ENCODE measurements at places on chromosomes 5 and 9. TPM values are rescaled to one million over a fixed set of nuclear protein-coding genes. Genes with fewer than 3 reads are reported as not detected.

DNA sequence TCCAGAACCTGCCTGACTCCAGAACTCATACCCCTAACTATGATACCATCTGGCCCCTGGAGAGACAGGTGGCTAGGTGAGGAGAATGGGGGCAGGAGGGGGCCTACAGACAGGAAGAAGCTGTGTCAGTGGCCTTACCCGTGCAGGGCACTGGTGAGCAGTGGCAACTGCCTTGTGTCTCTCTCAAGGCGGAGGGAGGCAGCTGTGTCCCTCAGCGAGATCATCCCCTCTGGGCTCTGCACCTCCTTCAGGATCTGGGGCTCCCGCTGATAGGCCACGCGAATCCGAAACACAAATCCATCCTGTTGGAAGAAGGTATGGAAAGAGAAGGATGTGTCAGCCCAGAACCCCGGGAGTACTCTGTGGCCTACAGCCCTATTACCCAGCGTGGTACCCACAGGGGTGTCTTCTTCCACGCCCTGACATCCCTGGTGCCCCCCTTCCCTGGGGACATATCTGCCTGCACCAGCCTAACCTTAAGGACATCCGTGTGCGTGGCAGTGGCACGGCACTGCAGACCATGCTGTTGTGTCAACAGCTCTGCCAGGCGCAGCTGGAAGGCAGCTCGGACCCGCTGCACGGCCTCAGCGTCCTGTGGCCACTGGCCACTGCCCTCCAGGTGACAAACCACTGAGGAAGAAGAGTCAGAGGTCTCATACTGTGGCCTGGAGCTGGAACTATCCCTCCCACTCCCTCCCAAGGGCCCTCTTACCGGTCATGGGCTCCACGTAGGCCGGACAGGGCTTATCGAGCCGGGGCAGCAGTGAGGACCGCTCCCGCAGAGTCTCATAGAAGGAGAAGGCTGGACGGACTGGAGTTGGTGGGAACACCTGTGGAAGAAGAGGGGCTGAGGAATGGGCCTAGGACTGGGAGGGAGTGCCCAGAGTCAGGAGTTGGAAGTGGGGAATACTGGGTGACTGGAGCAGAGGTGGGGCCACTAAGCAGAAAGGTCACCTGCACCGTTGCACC lies 7.8 kb downstream of the NOL6 start:
- no peak overlapping the region for H3K4me3 ChIP-seq
- H3K27ac ChIP-seq: no peak overlapping the region
- H3K36me3 ChIP-seq: peaks cover 49% of the 10 kb centered on the region
- no peaks in the 10 kb centered on the region for H3K27me3 ChIP-seq
- no peaks in the 10 kb centered on the region for H3K4me1 ChIP-seq

DNA sequence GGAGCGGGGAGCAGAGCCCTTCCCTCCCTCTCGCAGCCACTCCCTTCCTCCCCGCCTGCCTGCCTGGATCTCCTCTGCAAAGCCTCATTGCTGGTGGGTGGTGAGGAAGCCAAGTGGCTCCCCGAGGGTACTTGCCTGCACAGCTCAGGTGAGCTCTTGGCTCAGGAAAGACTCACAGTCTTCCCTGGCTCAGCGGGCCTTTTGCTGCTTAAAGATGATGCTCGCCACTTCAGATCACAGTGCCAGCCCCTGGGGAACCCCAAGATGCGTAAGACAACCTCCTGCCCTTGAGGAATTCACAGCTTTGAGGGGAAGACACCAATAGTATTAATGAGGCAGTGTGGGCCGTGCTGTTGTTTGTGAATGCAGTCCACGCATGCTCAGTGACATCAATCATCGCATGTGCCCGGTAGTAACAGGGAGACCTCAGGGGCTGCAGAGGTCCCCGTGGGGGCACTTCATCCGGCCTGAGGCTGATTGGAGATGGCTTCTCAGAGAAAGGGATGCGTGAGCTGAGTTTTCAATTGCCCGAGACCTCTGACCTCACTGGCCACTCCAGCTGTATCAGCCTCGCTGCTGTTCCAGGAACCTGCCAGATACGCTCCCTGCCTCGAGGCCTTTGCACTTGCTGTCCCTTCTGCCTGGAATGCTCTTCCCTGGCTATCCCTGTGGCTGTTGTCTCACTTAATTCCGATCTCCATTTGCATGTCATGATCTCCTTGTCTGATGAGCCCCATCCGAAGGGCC lies 36.8 kb downstream of the ERGIC1 start:
- H3K36me3 ChIP-seq: no peaks in the 10 kb centered on the region
- DNase-seq: no peak
- no peak overlapping the region for H3K27ac ChIP-seq
- no peak overlapping the region for H3K4me3 ChIP-seq
- H3K4me1 ChIP-seq: peaks cover 9% of the 10 kb centered on the region
- H3K27me3 ChIP-seq: no peaks in the 10 kb centered on the region

DNA sequence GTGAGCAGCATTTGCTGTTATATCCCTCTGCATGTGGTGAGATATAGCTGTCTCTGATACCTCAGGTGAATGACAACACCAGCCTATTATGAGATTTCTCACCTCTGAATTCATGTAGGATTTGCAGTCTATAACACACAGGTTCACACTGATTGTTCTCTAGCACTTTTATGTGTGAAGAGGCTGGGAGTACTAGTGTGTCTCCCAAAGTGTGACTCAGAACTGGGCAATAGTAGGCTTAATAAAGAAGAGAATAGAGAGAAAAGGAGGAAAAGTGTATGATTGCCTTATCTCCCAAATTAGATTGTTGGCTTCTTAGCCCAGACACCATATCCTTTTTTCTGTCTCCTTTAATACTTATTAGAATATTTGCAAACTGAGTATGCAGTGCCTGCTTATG lies 232.0 kb downstream of the PJA2 start:
- no peak overlapping the region for H3K27ac ChIP-seq
- no peak overlapping the region for H3K4me3 ChIP-seq
- no peaks in the 10 kb centered on the region for H3K27me3 ChIP-seq
- DNase-seq: no peak
- no peaks in the 10 kb centered on the region for H3K36me3 ChIP-seq

DNA sequence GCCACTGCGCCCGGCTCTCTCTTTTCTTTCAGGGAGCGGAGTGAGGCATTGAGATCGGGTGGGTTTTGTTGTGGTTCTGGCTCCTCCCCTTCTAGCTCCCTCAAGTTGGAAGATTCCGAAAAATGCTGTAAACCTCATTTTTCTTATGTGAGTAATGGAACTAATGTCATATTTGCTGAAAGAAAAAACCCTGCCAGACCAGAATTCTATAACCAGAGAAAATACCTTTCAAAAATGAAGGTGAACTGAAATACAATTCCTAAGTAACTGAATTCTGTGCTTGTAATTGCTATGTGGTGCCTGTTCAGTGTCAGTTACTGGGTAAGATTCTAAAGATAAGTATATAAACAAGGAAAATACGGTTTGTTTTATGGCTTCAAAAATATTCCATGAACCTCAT lies 30.9 kb upstream of the CDK20 start:
- DNase-seq: no peak
- H3K27me3 ChIP-seq: peaks cover 15% of the 10 kb centered on the region
- no peak overlapping the region for H3K4me3 ChIP-seq
- peaks cover 10% of the 10 kb centered on the region for H3K4me1 ChIP-seq
- H3K27ac ChIP-seq: no peak overlapping the region

DNA sequence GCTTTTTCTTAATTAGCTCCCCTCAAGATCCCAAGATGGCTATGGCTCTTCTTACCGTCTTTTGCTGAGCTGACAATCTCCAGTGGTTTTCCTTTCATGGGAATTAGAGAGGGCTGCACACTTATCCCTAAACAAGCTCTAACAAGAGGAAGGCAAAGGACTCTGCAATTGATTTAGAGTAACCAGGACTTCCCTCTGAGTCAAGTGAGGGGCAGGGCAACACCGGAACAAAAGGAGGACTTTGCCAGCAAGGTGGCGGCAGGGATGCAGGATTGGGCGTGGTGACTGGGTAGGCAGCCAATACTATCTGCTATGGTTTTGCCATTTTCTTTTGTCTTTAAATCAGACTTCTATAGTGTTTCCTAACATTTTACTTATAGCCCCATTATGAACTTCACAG lies 9.8 kb downstream of the SLC44A1 start:
- H3K36me3 ChIP-seq: no peaks in the 10 kb centered on the region
- H3K27me3 ChIP-seq: peaks cover 3% of the 10 kb centered on the region
- H3K4me1 ChIP-seq: peaks cover 11% of the 10 kb centered on the region
- no peak overlapping the region for H3K4me3 ChIP-seq
- DNase-seq: no peak

DNA sequence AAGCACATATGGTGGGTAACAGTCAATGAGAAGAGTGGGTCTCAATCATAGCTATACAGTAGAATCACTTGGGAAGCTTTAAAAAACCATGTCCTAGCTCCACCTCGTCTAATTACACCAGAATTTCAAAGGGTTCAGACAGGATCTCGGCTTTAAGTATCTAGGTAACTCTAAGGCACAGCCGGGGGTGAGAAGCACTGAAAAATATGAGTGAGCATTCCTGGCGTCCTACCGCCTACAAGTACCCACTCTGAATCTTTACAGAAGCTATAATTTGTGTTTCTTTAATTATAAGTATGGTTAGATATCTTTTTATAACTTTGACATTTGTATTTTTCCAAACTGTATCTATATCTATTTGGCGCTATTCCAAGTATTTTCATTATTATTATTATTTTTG lies 16.1 kb downstream of the PAIP1 start:
- H3K27ac ChIP-seq: no peak overlapping the region
- no peaks in the 10 kb centered on the region for H3K27me3 ChIP-seq
- peaks cover 31% of the 10 kb centered on the region for H3K36me3 ChIP-seq
- H3K4me1 ChIP-seq: peaks cover 9% of the 10 kb centered on the region
- DNase-seq: no peak
- H3K4me3 ChIP-seq: no peak overlapping the region

- DNase-seq: no peak
- H3K4me1 ChIP-seq: peaks cover 37% of the 10 kb centered on the region
- peaks cover 4% of the 10 kb centered on the region for H3K36me3 ChIP-seq
- H3K4me3 ChIP-seq: no peak overlapping the region
These were observed 231.7 kb downstream of the SYK start for GRCh38 chr9:91033270-91033669.

GRCh38 chr9:2623288-2624050 lies 1.9 kb downstream of the VLDLR start:
- H3K27me3 ChIP-seq: peaks cover 26% of the 10 kb centered on the region
- peak overlapping the region; percentile 86 for H3K4me3 ChIP-seq
- H3K36me3 ChIP-seq: peaks cover 2% of the 10 kb centered on the region
- no peak overlapping the region for H3K27ac ChIP-seq
- DNase-seq: no peak
- peaks cover 17% of the 10 kb centered on the region for H3K4me1 ChIP-seq

GRCh38 chr5:77744116-77744515 lies 32.0 kb downstream of the TBCA start:
- no peaks in the 10 kb centered on the region for H3K36me3 ChIP-seq
- H3K27ac ChIP-seq: no peak overlapping the region
- H3K4me1 ChIP-seq: no peaks in the 10 kb centered on the region
- H3K27me3 ChIP-seq: no peaks in the 10 kb centered on the region
- DNase-seq: no peak
- no peak overlapping the region for H3K4me3 ChIP-seq

The RNF20 gene
- total RNA-seq: 39.3 TPM
